ENCODE measurements at places on chromosomes 12 and 14.
A peak's percentile ranks its signal among the peaks of the same experiment; 100 is the strongest.

- no peak for DNase-seq
Observed at GRCh38 chr12:129870136-129870535, 33.7 kb downstream of the TMEM132D start.

GRCh38 chr14:96627386-96627785 lies 125.2 kb downstream of the PAPOLA start:
- DNase-seq: no peak

GRCh38 chr14:91872517-91873470 lies 5.5 kb upstream of the TC2N start:
- DNase-seq: peak; percentile 51

DNA sequence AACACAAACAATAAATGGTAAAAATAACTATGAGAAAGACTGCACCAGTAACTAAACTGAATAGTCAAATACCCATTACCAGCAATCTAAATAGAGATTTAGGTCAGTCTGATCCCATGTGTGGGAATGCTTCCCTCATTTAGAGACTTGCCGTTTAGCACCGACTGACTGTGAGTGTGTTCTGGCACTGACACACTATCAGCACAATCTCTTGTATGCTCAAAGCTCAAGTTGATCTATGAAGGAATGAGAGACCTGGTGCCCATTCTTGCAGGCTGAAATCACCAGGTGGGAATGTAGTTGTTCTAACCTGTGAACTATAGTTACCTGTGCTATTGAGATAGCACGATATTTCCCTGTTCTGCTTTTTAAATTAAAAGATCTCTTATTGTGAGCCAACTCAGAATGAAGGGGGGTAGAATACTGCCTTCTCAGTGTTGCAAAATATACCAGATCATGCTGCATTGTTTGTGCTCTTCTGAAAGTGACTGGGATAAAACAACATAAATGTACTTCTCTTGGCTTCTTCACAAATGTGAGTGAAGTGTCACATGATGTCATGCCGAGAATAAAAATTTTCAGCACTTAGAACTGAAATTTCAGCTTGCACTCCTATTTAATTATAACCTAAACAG lies 99.6 kb downstream of the LIN7A start:
- DNase-seq: no peak

GRCh38 chr12:111188436-111188835 lies 180.5 kb downstream of the PHETA1 start:
- DNase-seq: no peak

DNA sequence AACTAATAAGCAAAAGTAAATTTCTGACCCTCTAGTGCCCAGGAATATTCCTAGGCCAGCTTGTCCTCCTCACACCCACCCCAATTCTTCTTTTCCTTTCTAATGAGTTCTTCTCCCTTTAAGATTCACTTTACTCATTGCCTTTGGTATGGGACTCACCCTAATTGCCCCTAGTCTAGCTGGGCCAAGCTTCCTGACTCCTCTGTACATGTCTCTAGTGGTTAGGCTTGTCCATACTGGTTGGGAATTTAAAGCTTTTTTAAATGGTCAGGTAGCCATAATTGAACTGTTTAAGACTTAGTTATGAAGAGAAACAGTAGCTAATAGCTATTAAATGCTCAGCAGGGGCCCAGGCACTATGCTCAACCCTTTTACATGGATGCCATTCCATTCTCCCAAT lies 248.2 kb downstream of the C12orf42 start:
- DNase-seq: no peak

GRCh38 chr12:15601210-15601800 lies 187.9 kb downstream of the EPS8 start:
- DNase-seq: no peak

DNA sequence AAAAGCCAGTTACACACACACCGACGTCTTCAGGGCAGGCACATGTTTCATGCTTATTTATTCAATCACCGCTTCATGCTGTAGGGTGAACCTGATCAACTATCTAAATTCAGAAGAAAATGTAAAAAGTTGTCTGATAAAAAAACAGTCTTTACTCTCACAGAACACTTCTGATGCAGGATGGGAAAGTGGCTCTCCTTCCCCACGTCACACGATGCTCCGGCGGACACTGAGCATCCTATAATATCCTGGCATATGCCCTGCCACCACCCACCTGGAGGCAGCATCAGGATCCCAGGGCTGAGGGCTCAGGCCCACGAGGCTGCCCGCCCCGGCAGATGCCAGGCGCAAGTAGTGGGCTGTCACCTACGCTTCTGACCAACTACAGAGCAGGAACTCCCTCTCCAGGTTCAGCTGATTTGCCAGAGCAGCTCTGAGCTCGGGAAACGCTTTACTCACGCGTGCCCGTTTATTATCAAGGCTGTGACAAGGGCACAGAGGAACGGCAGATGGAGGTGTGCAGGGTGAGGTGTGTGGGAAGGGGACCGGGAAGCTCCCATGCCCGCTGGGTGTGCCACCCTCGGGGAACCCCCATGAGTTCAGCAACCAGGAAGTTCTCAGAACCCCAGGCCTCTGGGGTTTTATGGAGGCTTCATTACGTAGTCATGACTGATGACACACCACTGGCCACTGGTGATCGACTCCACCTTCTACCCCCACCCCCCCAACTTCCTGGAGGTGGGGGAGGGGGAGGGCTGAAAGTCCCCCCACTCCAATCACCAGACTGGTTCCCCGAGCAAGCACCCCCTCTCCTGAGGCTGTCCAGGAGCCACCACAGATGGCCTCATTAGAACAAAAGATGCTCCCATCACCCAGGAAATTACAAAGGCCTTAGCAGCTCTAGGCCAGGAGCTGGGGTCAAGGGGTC lies 32.1 kb downstream of the SLC15A4 start:
- no peak for DNase-seq

GRCh38 chr14:80705241-80705980 lies 236.1 kb downstream of the CEP128 start:
- DNase-seq: no peak

- no peak for DNase-seq
Observed at GRCh38 chr12:105555556-105556295, 225.2 kb downstream of the C12orf75 start.

DNA sequence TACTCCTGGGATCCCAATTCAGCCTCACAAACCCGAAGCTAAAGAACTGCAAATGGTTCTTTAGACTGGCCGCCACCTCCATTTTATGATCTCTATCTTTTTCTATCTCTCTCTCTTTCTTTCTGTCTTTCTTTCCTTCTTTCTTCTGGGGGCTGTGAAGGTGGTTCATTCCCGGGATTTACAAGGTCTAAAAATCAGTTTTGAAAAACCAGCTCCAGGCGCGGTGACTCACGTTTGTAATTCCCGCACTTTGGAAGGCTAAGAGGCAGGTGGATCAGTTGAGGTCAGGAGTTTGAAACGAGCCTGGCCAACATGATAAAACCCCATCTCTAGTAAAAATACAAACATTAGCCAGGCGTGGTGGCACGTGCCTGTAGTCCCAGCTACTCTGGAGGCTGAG lies 67.2 kb upstream of the VASH1 start:
- DNase-seq: no peak
